ENCODE measurements at places on chromosomes 12 and 14. TPM values are rescaled to one million over a fixed set of nuclear protein-coding genes. Genes with fewer than 3 reads are reported as not detected.

DNA sequence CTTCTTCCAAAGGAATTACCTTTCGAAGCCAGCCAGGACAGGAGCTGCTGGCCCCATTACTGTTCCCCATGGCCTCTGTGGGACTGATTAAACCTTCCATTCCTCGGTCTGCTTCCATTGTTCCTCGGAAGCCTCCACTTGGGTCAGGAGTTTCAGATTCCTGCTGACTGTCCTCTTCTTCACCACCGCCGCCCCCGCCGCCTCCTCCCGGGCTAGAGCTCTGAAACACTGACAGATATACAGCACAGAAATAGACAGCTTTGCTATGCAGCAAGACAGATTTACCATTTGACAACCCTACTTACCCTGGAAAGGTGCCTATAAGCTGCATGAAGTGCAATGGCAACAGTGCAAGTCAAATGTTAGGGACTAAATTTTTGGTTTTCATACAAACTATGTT lies 21.8 kb downstream of the ZC2HC1C start:
- DNase-seq, result no peak
- H3K27ac ChIP-seq, result no peak overlapping the region
- H3K27me3 ChIP-seq, result no peaks in the 10 kb centered on the region

The ABCC9 gene
- 12.5 TPM for total RNA-seq

The EPYC gene
- not detected for total RNA-seq

DNA sequence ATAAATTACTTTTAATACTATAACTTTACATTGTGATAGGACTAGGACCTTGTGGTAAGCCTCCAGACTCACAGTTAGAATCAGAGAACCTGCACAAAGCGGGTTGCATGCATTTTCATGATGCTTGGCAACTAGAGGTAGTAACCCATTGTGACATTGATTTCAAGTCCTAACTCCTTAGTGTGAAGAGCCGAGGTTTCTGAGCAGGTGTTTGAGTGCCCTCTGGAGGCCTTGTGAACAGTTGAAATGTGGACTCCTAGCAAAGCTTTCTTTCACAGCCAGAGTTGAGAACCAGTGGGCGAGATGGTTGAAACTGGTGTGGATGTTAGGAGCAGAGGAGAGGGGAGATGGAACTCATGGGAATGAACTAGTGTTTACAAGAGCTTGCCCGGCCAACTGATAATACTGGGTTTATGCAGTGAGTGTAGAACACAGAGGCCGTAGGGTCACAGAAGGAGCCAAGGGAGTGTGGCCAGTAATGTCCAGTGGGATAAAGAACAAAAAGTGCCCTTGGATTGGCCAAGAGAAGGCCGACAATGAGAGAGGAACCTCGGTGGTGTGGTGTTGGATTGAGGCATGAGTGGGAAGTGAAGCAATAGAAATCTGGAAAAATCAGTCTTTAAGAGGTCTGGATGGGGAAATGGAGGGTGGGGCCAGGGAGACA lies 10.9 kb downstream of the ZNF664 start:
- H3K27me3 ChIP-seq, result no peaks in the 10 kb centered on the region
- H3K4me1 ChIP-seq, result peaks cover 14% of the 10 kb centered on the region
- H3K27ac ChIP-seq, result no peak overlapping the region
- peak; percentile 31 for DNase-seq

DNA sequence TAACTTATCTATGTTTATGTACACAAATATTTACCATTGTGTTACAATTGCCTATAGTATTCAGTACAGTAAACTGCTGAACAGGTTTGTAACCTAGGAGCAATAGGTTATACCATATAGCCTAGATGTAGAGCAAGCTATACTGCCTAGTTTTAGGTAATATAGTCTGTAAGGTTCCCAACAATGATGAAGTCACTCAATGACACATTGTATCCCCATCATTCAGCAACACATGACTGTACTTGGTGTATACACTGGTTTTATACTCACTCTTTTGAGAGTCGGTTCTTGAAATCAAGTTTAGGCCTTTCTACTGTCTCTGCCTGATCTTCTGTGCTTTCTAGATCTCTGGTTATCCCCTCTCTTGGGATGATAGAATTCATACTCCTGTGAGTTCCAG lies 5.5 kb downstream of the RNASE1 start:
- no peaks in the 10 kb centered on the region for H3K27me3 ChIP-seq
